ENCODE measurements at places on chromosomes 3 and 15.
A peak's percentile ranks its signal among the peaks of the same experiment; 100 is the strongest.

- DNase-seq = no peak
Observed at GRCh38 chr15:81723701-81724100, 322.1 kb downstream of the MEX3B start.

DNA sequence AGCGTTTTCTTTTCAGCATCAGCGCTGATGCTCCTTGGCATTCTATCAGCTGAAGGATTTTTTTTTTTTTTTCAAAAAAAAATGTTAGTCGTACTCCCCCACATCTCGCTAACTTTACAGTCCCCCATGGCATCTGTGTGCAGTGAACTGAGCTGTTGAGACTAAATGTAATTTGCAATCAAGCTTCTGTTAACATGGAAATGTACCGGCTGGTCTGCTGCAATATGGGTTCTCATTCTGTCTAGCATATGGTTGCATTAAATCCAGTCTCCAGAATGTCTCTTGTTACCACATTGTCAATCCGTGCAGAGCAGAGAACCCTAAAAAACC lies 32.2 kb upstream of the TPRG1 start:
- DNase-seq = no peak

GRCh38 chr3:37441689-37442088 lies 267.3 kb upstream of the LRRFIP2 start:
- DNase-seq = no peak

- DNase-seq = peak; percentile 9
Observed at GRCh38 chr15:57025264-57025926, 107.0 kb downstream of the TCF12 start.

- DNase-seq = no peak
Observed at GRCh38 chr3:127033786-127034185, 50.9 kb downstream of the PLXNA1 start.

DNA sequence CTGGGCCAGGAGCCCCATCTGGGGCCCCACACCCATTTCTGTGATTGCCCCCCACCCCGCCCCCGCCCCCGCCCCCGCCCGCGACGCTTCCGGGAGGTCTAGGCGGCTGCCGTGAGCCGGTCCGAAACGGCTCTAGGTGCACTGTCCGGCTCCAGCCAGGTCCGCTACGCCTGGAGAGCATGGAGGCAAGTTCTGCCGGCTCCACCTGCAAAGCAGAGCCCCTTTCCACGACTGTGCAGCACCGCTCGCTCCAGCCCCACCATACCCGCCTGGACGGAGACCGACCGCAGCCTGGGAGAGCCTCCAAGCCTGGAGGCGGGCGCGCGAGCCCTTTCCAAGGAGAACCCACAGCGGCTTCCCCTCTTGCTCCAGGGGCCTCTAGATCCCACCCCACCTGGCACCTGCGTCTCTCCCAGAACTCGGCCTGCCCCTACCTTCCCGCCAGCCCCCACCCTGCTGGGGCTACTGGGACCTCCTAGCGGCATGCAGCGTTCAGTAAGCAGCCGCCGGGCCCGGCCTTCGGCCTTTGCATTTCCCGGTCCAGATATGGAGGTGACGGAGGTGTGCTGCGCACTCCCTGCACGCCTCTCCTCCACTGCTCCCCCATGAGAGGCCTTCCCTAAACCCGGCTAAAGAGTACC lies 66.2 kb downstream of the KLF13 start:
- no peak for DNase-seq

DNA sequence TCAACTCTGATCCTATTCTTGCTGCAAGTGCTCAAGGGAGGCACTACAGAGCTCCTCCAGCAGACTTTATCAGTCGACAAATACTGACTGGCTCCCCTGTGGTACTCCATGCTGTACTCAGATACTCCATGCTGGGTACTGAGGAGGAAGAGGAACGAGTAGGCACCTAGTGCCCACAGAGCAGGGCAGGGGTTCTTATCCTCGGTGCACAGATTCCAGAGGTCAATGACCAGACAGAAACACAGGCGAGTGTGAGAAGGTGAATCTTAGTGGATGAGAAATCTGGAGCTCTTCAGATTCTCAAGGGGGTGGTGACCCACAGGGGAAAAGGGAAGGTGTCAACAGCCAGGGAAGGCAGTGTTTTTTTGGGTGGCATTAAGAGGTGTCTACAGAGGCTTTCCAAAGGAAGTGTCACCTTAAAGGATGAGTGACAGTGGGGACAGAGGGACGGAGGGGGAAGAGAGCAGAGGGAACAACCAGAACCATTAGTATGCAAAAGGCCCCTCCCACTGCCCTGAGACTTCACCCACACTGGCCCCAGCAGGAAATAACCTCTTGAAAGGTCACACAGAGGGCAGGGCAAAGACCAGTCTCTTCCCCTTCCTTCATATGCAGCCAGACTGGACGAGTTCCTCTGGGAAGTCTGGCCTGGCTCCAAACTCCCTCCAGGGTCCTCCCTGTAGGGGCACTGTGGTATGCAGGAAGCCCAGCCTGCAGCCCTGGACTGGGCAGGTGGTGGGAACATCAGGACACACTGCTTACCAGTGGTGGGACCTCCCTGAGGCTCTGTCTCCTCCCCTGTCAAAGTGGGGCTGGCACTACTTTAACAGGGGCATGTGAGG lies 27.5 kb downstream of the CCDC12 start:
- no peak for DNase-seq

DNA sequence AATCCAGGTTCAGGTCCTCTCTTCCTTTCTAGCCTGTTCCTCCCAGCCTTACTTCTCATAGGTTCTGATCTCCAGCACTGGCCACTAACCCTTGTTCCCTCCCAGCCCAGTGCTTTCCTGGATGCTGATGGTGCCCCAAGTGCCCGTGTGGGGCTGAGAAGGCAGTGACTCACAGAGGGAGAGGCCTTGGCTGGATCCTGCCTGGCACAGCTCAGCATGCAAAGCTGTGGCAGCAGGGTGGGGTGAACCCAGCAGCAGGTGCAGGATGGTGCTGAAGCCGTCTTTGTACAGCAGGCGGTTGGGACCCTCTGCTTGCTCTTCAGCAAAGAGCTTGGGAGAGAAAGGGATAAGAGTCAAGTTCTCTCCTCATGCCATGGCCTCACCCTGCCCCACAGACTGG lies 7.6 kb downstream of the LPCAT4 start:
- no peak for DNase-seq

DNA sequence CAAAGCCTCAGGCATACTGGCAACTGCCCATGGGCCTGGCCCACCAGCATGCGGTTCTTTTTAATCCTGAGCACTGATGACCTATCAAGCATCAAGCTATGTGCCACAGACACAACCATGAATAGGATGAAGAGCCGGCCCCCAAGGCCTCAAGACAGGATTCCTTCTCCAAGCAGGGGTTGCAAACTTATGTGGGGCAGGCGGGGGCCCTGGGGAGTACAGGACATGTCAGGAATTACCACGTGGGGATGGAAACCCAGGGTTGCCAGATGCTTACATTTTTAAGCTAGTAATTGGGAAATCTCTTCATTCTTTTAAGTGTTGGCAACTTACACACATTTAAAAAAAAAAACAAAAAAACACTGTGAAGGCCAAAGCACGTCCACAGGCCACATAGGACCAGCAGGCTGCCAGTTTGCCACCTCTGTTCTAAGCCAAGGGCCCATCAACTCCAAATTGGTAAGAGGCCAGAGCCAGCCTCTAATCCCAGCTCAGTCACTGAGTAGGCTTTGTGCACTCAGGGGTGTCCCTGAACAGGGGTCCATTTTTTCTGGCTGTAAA lies 32.8 kb downstream of the BDH1 start:
- DNase-seq = peak; percentile 83

DNA sequence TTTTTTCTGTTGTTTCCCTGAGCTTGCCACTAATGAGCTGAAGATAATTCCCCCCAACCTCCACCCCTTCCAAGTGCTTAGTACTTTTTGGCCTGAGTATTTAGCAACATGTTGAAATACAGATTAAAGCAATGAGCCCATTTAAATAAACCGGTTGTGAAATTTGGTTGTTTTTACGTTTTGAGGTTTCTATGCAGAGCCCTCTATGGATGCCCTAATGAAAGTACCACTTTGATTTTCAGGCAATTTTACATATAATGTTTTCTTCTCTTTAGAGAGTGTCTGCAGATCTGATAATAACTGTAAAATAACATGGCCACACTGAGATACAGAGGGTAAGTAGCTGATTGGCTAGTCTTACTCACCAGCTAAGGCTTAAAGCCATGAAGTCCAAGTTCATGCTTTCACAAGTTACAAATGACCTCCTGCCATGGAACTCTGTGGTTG lies 139.4 kb upstream of the SLC7A14 start:
- DNase-seq = no peak

DNA sequence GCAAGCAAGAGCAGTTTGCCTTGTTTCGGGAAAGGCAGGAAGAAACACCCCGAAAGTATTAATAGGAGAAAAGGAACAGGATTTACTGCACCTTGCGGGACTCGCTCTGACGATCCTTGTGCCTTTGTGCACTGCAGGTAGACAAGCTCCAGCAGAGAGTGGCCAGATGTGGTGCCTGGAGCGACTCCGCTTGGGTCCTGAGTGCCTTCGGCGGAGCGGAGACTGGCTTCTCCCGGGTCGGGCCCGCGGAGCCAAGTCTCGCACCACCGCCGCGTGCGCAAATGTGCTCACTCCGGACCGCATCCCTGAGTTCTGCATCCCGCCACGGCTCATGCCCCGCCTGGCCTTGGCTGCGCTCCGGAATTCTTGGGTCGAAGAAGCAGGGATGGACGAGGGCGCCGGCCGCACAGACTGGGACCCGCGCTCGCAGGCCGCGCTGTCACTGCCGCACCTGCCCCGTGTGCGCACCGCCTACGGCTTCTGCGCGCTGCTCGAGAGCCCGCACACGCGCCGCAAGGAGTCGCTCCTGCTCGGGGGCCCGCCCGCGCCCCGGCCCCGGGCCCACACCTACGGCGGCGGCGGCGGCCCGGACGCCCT lies 769 bp downstream of the C2CD4A start:
- DNase-seq = peak; percentile 15

- no peak for DNase-seq
Observed at GRCh38 chr3:114361391-114361790, 67.6 kb downstream of the TIGIT start.

DNA sequence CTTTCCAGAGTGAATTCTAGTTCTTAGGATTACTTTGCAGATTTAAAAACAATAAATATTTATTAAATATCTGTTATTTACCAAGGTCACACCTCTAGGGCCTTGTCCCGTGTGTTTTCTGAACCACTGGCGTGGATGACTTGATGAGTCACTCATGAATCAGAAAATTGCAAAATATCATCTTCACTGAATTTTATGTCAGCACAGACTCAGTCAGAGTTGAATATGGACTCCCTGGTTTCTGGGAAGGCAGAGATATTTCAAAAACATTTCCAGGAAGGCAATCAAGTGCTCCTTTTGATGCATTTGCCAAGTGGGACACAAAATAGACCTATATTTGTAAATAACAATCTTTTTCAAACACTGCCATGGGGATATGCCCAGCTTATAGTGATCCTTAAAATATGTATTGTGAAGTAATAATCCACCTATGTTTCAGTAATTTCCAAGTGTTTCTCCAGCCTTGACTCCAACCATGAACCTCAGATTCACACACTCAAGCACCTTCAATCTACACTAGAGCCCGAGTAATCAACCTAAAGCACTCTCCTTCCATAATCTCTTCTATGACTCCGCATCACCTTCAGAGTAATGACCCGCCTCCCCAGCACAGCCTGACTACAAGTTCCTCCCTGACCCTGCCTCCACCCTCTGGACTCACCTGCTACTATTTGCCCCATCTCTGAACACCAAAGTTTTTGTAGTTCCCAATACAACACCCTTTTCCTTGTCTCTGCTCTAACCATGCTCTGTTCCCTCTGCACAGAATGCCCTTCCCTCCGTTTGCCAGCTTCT lies 24.3 kb downstream of the DPH3 start:
- peak; percentile 80 for DNase-seq

GRCh38 chr3:86793786-86794185 lies 197.2 kb downstream of the VGLL3 start:
- peak; percentile 80 for DNase-seq

GRCh38 chr3:176046703-176047102 lies 1150.6 kb downstream of the TBL1XR1 start:
- DNase-seq = no peak

DNA sequence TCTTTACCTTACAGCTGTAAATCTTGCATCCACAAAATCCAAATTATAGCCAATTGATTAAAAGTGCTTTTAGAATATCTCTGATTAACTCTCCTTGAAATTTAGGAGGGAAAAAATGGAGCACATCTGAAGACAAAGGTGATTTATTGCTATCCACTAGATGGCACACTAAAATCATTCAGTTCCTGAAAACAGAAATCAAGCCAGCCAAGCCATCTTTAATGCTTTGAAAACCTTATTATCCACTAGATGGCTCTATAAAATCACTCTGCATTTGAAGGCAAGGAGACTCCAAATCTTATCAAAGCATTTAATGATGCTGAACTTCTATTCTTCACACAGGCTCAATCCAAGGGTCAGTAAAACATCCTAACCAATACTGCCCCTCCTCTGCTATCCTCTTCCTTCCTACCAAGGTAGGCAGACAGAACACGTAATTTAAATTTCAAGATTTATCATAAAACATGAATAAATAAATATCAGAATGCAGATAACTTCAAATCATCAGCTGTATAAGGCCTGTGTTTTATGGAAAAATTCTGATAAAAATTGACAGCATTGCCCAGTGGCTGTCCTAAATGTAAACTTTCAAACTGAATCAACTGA lies 48.4 kb downstream of the GOLIM4 start:
- peak; percentile 66 for DNase-seq

DNA sequence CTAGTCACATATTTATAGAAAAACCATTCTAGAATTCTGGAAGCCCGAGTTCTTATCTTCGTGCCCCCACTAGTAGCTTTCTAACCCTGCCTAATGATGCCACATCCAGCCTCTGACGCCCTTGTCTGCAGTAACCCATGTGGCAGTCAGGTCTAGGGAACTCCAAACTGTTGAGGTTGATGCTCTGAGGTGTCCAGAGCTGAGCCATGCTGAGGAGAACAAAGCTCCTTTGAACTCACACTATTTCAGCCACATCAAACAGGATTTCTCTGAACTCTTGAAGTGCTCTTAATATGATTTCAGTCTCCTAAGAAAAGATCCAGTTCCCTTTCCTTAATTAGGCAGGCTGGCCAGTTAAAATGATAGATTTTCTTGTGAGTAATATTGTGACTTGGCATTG lies 150.5 kb upstream of the ST8SIA2 start:
- DNase-seq = no peak

GRCh38 chr15:20646529-20647142 lies 105.0 kb upstream of the GOLGA6L6 start:
- DNase-seq = peak; percentile 29

GRCh38 chr3:167740961-167741587 lies 5.6 kb downstream of the SERPINI1 start:
- DNase-seq = peak; percentile 11

- DNase-seq = no peak
Observed at GRCh38 chr3:118984699-118985098, 49.9 kb downstream of the IGSF11 start.

GRCh38 chr3:158725348-158726011 lies 6.8 kb downstream of the RARRES1 start:
- peak; percentile 92 for DNase-seq

Data from GM03348 (cell line).